ENCODE measurements at places on chromosomes 7 and 10.

DNA sequence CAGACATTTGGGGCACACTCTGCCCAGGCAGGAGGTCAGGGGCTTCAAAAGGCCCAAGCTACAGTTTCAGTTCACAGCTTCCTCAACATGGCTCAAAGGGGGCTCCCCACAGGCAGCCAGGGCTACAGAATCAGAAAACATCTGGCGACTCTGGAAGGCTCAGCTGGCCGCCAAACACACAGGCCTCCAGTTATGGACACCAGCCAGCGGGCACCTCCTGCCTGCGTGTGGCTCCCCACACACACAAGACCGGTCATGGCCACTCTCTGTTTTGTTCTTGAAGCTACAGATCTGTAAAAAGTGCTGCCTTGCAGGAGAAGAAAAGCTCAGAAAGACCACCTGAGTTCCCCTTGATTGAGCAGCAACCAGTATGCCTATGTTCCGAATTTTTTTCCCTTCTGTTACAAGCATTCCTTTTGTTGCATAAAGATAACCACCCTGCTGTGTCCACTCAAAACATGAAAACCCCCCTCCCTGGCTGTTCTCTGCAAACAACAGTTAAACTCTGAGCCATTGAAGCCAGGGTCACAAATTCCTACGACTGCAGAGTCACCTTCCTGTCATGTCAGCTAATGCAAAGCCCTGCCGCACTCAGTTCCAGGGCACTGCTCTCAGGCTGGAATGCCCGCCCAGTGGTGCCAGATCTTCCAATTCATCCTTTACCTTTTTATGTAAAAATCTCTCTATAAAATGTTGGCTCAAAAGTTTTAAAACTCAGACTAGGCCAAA is 33.6 kb downstream of the VSTM4 start:
- no peak for DNase-seq

DNA sequence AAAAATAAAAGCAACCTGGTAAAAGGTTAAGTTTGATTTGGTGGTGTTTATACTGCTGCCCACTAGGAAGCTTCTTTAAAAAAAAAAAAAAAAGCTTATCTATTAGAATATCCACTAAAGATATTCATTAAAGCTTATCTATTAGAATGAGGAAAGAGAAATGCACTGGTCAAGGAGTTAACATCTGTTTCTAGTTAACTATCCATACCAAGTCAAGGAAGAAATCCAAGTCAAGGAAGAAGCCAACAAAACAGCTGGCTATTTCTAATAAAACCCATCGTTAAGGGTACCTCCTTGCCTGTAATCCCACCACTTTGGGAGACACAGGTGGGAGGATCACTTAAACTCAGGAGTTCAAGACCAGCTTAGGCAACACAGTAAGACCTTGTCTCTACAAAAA is 82.6 kb downstream of the JMJD1C start:
- no peak for DNase-seq

DNA sequence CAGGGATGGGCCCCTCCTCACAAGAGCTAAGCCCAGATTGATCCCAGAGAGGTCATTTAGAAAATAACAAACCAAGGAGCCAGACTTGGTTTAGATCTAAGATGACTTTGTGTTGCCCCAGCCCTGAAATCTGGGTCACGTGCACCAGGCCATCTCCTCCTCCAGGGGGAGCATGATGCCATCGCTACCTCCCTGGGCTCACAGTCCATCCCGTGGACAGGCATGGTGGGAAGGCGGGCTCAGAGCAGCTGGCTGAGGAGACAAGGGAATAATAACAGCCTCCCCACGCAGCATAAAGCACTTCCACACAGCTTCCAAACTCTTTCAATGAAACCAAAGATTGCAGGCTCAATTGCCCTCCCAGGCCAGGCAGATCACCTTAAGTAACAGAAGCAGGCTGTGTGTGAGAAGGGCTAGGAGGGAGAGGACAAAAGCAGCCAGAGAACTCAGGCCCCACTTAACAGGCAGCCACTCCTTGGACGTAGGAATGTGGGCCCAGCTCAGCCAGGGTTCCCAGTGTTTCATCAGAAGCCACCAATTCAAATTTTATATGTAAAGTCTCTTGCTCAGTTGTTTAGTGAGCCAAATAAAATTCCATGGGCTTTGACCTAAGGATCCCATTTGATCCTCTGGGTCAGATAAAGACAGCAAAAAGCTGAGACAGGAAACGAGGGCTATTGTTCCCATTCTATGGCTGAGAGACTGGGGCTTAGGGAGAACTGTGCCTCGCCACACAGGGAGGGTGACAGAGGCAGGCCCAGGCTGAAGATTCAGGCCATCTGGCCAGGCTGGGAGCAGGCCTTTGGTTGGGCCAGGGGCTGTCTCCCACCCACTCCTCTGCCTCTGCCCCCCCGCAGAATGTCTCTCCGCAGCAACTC is 100.2 kb downstream of the COL13A1 start:
- no peak for DNase-seq

DNA sequence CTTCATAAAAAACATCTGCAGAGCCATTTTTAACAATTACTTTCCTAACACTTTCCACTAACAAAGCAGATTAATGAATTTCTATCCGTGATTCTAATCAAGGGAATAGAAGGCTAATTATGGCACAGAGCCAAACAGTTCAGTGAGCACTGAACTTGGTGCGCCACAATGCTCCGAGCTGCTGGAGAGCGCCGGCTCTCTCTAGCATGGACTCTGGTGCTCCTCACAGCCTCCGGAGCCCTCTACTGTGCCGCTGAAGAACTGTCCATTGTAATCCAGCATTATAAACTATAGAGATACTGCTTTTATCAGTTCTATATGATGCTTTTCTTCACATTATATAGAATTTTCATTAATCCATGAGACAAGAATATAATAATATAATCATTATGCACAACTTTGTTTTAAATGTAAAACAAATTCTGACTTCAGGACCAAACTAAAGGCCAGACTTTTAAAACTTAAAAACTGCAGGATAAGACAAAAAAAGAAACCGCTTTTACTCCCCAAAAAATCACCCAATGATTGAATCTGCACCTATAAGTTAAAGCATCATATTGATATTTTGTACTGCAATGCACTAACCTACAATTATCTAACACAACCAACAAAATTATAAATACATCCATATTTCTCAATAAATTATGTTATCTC is 123.6 kb downstream of the RNF32 start:
- DNase-seq, result peak; percentile 57

GRCh38 chr7:94160719-94161435 is 156.7 kb upstream of the BET1 start:
- DNase-seq, result no peak

GRCh38 chr7:33511778-33512177 is 382.4 kb downstream of the BBS9 start:
- DNase-seq, result no peak

- DNase-seq, result no peak
These were observed 2.9 kb downstream of the PPP1R3C start for GRCh38 chr10:91629715-91630549.

- DNase-seq, result no peak
These were observed 148.9 kb downstream of the PARD3 start for GRCh38 chr10:34666008-34666704.

GRCh38 chr7:47392241-47392759 is 189.6 kb downstream of the TNS3 start:
- DNase-seq, result no peak

GRCh38 chr7:32462977-32463376 is 27.2 kb downstream of the LSM5 start:
- DNase-seq, result peak; percentile 39

DNA sequence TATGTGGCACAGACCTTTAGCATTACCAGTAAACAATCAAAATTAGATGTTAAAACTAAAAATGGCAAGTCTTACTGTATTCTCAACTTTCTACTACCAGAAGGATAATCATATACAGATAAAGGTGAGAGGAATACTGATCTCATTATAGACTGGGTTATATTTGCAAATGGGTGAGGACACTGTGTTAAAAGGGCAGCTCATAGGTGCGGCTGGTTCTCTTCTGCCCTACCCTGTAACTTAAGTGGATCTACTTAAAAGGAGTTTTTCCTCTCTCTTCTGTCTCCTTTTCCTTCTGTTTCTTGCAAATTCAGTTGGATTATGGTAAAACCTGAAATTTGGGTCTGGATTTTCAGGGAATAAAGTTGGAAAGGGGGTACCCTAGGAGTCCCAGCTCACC is 33.0 kb downstream of the WASL start:
- DNase-seq, result no peak

GRCh38 chr10:69364232-69364940 is 52.3 kb downstream of the TACR2 start:
- DNase-seq, result no peak

DNA sequence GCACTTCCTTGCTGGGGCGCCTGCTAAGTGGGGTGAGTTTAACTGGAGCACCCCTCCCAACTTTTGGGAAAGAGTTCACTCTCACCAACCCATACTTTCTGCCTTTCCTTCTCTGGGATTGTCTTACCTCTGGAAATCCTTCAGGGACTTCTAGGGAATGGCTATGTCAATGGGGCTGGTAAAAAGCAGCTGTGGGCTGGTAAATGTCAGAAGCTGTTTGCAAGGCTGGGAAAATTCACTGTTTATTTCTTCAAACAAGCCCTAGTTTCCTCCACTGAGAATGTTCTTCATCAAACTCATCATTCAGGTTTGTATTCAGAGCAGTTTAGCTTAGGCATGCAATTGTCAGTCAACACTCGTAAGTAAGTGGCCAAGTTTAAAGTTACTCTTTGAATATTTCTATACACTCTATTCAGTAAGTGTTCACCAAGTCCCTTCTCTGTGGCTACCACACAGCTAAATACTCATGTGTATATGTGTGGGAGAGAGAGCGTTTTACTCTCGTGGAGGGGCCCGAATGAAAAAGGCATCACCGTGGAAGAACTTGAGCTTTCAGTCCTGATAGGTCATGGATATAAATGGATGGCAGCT is 654.8 kb downstream of the LRMDA start:
- no peak for DNase-seq

DNA sequence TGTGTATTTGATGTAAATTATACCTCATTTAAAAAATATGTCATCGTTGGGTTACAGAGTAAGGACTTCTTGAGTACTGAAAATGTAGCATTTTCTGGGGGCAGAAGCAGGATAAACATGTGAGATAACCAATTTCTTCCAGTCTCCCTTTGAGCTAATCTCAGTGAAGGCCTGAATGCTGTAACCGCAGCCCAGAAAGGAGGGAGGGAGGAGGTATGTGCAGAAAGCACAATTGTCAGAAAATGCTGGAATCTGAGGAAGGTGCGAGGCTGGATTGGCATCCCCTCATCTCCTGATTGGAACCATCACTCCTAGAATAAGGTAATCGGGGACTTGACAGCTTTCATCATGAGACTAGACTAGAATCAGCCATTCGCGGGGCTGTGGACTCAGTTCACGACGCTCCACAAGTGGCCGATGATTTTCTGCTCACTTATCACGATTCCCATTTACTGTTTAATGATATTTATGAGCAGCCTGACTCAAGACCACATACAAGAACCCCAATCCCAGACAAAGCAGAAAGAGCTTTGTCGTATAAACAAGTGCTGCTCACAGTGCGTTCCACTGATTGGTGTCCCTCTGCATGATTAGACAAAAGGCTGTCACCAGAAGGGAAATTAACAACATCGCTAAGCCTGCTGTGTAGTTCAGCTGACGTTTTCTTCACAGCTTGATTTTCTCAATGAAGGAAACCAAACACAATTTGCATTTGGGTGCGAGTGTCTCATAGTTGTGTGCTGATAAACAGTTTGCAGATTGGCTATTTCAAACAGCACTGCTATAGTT is 93.2 kb downstream of the SVIL start:
- no peak for DNase-seq

- DNase-seq, result no peak
These were observed 1052.6 kb downstream of the REEP3 start for GRCh38 chr10:64573623-64574325.

DNA sequence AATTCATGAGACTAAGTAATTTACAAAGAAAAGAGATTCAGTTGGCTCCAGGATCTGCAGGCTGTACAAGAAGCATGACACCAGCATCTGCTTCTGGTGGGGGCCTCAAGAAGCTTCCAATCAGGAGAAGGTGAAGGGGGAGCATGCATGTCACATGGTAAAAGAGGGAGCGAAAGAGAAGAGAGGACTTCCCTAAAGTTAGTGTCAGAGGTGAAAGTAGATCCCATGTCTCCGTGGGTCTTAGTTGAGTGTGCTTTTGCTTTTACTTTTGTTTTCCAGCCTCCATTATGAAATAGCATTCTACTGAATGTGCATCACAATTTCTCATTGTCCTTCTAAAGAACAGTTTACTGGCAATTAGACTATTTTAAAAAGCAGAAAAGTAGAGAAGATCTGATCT is 213.6 kb upstream of the FZD1 start:
- no peak for DNase-seq

DNA sequence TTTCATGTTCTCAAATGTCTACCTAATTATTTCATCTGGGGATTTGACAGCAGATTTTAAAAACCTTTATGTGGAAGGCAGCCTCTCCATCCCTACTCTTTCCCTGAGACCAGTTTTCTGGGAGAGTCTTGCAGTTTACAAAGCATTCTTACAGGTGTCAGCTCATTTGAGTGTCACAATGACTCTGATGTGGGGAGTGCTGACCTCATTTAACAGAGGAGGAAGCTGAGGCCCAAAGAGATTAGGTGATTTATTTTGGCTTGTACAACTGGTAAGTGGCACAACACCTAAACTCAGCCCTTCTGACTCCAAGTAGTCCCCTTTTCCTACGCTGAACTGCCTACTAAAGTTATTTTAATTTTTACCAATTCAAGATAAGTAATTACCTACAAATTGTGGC is 33.3 kb upstream of the MAT1A start:
- DNase-seq, result no peak

GRCh38 chr7:138992052-138992531 is 10.9 kb upstream of the KIAA1549 start:
- no peak for DNase-seq

GRCh38 chr7:157193274-157193673 is 54.5 kb downstream of the UBE3C start:
- no peak for DNase-seq

DNA sequence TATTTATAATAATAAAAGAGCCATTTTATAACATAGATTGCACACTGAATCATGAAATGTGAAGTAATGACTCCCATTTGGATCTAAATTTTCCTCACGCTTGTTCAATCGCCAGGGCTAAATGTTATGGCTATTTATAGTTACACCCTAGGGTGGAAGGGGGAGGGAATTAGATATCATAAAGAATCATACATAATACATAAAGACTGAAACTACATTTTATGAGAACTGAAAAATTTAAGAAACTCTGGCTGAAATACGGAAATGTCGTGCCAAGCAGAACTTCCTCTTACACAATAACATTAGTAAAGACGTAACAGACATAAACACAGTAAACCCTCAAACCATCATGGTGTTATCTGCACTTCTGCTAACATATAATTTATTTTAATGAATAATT is 327.5 kb upstream of the PHF14 start:
- DNase-seq, result no peak

DNA sequence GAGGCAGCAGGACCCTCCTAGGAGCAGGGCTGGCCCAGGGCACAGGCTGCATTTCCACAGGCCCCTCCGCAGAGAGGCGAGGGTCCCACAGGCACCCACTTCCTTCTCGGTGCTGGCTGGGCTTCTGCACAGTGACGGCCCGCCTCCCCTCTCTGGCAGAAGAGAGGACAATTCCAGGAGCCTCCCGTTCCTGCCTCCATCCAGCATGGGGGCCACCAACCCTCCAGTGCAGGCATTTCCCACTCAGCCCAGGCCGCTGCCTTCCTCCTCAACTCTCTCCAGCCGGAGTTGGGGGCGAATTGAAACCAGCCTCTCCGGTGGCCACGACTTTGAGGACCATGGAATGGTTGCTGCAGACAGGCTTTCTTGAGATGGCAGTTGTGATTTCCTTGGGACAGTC is 125.0 kb upstream of the PPP2R2D start:
- no peak for DNase-seq

- DNase-seq, result no peak
These were observed 295.3 kb upstream of the MKI67 start for GRCh38 chr10:128421371-128422160.

GRCh38 chr10:102812231-102812876 is 24.9 kb downstream of the CYP17A1 start:
- DNase-seq, result no peak
